ENCODE measurements at places on chromosomes 6 and 20. TPM values are rescaled to one million over a fixed set of nuclear protein-coding genes. Genes with fewer than 3 reads are reported as not detected.

DNA sequence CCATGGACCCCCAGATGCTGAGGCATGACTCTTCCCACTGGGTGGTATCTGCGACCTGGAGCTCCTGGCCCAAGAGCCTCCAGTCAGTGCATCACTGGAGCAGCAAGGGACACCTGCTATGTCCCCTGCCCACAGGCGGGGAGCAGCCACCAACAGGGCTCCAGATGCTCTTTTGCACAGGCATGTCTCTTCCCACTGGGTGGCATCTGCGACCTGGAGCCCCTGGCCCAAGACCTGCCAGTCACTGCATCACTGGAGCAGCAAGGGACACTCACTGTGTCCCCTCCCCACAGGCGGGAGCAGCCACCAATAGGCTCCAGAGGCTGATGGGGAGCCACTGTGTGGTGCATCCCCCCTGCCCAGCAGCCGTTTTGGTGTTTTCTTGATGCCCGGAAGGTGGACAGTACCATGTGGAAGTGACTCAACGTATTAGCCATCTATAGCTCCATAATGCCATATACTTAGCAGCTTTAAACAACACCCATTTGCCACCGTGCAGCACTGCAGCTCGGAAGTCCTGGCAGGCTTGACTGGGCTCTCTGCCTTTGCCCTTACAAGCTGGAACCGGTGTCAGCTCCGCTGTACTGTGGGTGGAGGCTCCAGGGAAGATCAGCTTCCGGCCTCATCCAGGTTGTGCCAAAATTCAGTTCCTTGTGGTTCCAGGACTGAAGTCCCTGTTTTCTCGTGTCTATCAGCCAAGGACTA is 124.9 kb upstream of the CST7 start:
- no peak overlapping the region for H3K27ac ChIP-seq
- peak; percentile 82 for DNase-seq
- H3K4me1 ChIP-seq = no peaks in the 10 kb centered on the region

- DNase-seq = no peak
- no peaks in the 10 kb centered on the region for H3K4me1 ChIP-seq
- no peak overlapping the region for H3K27ac ChIP-seq
- no peaks in the 10 kb centered on the region for H3K36me3 ChIP-seq
- peaks cover 1% of the 10 kb centered on the region for H3K27me3 ChIP-seq
Measured at GRCh38 chr6:126550323-126550722, 210.4 kb downstream of the CENPW start.

DNA sequence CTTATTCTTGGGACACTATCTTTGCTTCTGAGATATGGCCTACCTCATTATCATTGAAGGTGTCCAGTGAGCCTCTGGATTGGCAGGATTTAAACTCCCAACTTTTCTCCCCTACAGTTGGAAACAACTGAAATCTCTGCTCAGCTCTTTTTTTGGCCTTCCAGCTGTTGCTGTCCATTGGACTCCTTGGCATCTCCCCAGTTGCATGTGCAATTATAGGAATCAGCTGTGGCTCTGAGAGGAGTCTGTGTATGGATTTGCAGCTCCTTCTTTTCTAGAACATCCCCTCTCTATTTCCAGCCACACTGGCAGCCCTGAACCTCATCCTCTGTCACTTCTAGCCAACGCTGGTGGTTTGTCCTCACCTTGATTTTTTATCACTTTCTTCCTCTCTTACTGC is 21.2 kb downstream of the RAB22A start:
- H3K4me1 ChIP-seq = peaks cover 33% of the 10 kb centered on the region
- peaks cover 2% of the 10 kb centered on the region for H3K36me3 ChIP-seq
- no peak overlapping the region for H3K27ac ChIP-seq
- H3K27me3 ChIP-seq = no peaks in the 10 kb centered on the region
- no peak for DNase-seq

GRCh38 chr6:43865086-43865485 is 95.1 kb downstream of the VEGFA start:
- H3K27me3 ChIP-seq = peaks cover 28% of the 10 kb centered on the region
- H3K4me1 ChIP-seq = peaks cover 4% of the 10 kb centered on the region
- DNase-seq = peak; percentile 68
- H3K36me3 ChIP-seq = no peaks in the 10 kb centered on the region
- H3K27ac ChIP-seq = no peak overlapping the region

DNA sequence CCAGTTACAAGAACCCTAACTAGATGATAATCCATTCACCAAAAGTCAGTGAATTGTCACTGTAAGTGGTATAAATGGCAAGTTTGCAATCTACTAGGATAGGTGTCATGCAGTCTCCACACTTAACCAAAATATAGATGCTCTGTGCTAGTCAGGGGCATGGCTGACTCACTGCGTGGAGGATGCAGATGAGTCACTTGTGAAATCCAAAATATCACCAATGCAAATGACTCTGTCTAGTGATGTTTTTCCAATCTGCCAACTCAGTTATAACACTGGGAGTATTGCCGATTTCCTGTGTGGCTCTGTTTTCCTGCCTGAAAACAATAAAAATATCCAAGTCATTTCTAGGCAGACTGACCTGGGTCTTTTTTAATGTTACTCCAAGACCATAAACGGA is 47.8 kb upstream of the NRSN1 start:
- H3K4me3 ChIP-seq = no peak overlapping the region
- H3K36me3 ChIP-seq = no peaks in the 10 kb centered on the region
- no peaks in the 10 kb centered on the region for H3K4me1 ChIP-seq
- H3K27ac ChIP-seq = no peak overlapping the region
- H3K27me3 ChIP-seq = no peaks in the 10 kb centered on the region
- DNase-seq = no peak

Gene SLC52A3
- not detected for total RNA-seq

Gene ID4
- 136 TPM for total RNA-seq

DNA sequence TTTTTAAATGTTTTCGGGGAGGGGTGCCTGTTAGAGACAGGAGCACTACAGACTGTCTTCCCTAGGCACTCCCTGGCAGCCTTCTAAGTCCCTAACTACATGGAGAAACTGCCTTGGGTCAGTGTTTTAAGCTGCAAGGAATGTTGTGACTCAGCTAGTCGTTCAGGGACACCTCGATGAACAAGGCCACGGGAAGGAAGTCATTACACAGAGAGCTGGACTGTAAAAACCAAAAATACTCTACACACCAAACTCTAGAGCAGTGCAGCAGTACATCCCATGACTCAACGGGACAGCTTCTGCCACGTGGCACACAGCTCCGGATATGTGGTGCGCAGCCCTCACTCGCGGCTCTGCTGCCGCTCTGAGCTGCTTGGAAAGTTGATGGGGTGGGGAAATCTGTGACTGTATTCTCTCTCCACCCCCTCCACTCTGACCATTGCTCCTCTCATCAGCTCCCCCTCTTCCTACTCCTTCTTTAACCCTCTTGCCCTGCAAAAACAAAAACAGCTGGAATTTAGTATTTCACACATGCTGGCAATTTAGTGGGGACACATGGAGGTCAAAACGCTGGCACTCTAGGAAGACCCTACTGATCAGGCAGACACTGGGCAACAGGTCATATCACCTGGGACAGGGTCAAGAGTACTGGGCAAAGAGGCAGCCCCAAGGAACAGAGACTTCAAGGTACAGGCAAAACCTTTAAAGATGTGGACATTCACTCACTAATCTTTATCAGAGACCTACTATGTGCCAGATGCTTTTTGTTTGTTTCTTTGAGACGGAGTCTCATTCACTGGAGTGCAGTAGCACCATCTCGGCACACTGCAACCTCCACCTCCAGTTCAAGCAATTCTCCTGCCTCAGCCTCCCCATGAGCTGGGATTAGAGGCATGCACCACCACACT is 10.9 kb upstream of the LPIN3 start:
- peak overlapping the region; percentile 97 for H3K27ac ChIP-seq
- no peaks in the 10 kb centered on the region for H3K36me3 ChIP-seq
- DNase-seq = no peak
- peak overlapping the region; percentile 49 for H3K4me3 ChIP-seq
- H3K27me3 ChIP-seq = no peaks in the 10 kb centered on the region

- DNase-seq = no peak
- no peaks in the 10 kb centered on the region for H3K27me3 ChIP-seq
- peaks cover 2% of the 10 kb centered on the region for H3K36me3 ChIP-seq
- H3K27ac ChIP-seq = peak overlapping the region; percentile 83
Measured at GRCh38 chr6:22613695-22614094, 44.3 kb downstream of the HDGFL1 start.

- H3K27ac ChIP-seq = no peak overlapping the region
- H3K27me3 ChIP-seq = no peaks in the 10 kb centered on the region
- DNase-seq = no peak
Measured at GRCh38 chr20:14576196-14576877, 238.9 kb upstream of the FLRT3 start.

GRCh38 chr6:107625264-107625663 is 135.3 kb downstream of the SOBP start:
- H3K4me3 ChIP-seq = no peak overlapping the region
- H3K4me1 ChIP-seq = peaks cover 19% of the 10 kb centered on the region

DNA sequence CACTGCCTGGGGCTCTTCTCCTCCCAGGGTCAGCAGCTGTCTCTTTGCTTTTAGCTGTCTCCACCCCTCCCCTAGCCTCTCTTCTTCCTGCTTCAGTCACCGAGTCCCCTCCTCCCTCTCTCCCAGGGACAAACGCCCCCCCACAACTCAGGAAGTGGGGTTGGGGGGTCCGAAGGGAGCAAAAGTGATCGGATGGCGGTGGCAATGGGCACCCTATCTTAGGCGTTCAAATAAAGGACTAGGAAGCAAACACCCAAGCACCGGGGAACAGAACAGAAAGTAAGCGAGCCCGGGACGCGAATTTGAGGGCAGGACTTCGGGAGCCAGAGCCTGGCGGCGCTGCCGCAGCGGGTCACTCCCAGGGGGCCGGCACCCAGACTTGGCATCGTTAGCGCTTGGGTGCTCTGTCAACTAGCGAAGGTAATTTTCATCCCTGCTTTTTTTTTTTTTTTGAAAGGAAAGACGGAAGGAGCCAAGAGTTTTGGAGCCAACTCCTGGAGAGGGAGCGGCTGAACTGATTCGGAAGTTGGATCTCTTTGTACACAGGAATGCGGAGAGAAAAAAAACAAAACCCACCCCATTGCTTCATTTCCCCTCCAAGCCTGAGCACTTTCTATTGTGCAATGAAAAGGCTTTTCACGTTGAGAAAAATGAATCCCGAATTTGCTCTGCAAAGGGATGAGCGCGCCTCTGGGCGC is 815 bp upstream of the ITPR3 start:
- H3K36me3 ChIP-seq = no peaks in the 10 kb centered on the region
- H3K4me1 ChIP-seq = peaks cover 18% of the 10 kb centered on the region
- peak overlapping the region; percentile 85 for H3K4me3 ChIP-seq
- no peak overlapping the region for H3K27ac ChIP-seq
- no peaks in the 10 kb centered on the region for H3K27me3 ChIP-seq

DNA sequence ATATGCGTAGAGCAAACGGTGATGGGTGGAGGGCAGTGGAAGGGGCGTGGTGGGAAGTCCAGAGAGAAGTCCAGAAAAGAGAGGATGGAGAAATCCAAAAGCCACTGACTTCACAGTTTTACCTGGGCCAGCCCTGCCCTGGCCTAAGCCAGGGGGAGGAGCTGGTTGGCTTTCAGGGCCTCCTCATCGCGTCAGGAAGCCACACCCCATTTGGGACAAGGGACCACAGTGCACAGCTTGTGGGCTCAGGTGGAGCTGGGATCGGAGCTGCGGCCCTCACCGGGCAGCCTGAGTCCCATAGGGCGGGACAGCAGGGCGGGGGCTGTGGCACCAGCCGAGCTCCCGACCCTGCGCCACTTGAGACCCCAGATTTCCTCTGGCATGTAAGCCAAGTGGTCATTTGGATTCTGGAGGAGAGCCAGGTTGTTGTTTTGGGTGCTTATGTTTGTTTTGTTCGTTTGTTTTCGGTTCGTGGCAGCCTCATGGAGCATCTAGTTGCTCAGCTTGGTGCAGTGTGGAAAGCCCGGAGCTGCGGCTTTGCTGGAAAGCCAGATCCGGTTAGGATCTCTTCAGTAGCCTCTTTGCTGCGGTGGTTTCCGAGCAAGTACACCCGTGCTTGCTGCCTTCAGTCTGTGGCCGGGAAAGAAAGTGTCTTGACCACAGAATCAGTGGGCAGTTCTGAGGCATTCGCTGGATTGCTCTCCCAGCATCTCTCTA is 42.2 kb downstream of the RIOK1 start:
- no peak overlapping the region for H3K4me3 ChIP-seq
- H3K4me1 ChIP-seq = peaks cover 15% of the 10 kb centered on the region

GRCh38 chr6:170082067-170082466 is 208.8 kb downstream of the DLL1 start:
- peaks cover 7% of the 10 kb centered on the region for H3K4me1 ChIP-seq
- DNase-seq = peak; percentile 76
- H3K27me3 ChIP-seq = peaks cover 38% of the 10 kb centered on the region
- no peak overlapping the region for H3K27ac ChIP-seq
- H3K4me3 ChIP-seq = no peak overlapping the region
- H3K36me3 ChIP-seq = no peaks in the 10 kb centered on the region

Gene FOXF2
- not detected for total RNA-seq

DNA sequence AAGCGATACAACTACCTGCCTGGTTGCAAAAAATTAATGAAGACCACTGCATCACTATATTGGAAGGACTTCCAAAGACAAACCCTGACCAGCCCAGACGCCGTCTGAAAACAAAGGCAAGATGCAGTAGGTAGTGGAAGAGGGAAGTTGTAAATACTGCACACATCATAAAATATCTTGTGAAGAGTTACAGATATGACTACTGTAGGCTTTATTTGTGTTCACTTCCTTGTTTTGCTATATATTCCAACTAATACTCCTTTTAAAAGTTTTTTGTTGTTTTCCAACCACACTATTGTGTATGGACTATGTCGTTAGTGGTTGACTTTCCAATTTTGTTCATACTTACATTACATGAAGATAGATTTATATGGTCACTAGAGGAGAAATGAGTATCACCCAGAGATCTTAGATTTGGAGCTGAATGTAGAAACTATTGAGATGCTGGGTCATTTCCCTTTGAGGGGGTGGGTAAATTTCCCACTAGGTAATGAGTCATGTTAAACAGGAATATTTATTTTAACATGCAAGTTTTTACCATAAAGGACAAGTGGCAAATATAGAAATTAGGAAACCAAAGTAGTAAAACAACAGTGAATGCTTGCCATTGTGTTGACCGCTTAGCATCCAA is 16.6 kb upstream of the TXLNB start:
- no peak for DNase-seq
- no peaks in the 10 kb centered on the region for H3K27me3 ChIP-seq
- H3K36me3 ChIP-seq = no peaks in the 10 kb centered on the region
- peaks cover 6% of the 10 kb centered on the region for H3K4me1 ChIP-seq
- no peak overlapping the region for H3K27ac ChIP-seq
- no peak overlapping the region for H3K4me3 ChIP-seq

- H3K27ac ChIP-seq = no peak overlapping the region
- no peaks in the 10 kb centered on the region for H3K4me1 ChIP-seq
- H3K27me3 ChIP-seq = peaks cover 59% of the 10 kb centered on the region
Measured at GRCh38 chr6:137518386-137518983, 24.3 kb upstream of the OLIG3 start.

DNA sequence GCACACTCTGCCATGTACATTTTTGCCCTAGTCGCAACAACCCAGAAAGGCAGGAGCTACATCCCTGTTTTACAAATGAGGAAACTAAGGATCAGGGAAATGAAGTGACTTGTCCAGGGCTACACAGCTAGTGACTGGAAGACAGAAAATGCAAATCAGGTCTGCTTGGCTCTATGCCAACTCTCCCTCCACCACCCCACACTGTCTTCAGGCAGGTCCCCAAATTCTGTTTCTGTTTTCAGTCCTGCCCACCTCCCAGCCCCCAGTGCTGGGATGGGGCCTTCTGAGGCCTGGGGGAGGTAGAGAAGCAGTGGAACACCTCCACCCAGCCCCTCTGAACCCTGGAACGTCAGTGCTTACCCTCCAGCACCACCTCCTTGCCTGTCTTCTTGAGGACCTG is 5.1 kb downstream of the SNTA1 start:
- DNase-seq = no peak

Gene PDSS2
- total RNA-seq = 10.1 TPM

- no peak overlapping the region for H3K27ac ChIP-seq
- H3K27me3 ChIP-seq = peaks cover 3% of the 10 kb centered on the region
- DNase-seq = no peak
Measured at GRCh38 chr6:64733433-64733832, 973.6 kb downstream of the EYS start.
